ENCODE measurements at places on chromosomes 2 and 18. TPM values are rescaled to one million over a fixed set of nuclear protein-coding genes. Genes with fewer than 3 reads are reported as not detected.

HOXD4 gene
- total RNA-seq = 9.4 TPM

TPO gene
- not detected for total RNA-seq

DCDC2C gene
- not detected for total RNA-seq

CENPA gene
- total RNA-seq = 5.2 TPM

C2orf72 gene
- not detected for total RNA-seq

Data from vein endothelial cell (primary cell).